Hematopoietic multipotent progenitor cell (in vitro differentiated cells): ENCODE measurements at places on chromosomes 7 and 10.

DNA sequence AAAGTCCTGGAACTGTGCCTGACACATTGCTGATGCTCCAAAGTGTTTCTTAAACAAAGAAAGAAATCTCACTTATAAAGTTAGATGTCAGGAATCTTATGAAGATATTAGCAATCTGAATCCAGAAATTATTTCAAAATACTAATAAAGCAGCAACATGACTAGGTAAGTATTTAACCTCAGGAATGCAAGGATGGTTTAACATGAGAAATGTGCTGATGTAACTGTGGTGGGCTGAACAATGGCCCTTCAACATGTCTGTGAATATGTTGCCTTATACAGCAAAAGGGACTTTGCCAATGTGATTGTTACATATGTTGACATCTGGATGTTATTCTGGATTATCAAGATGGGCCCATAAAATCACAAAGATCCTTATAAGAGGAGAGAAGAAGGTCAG lies 87.1 kb downstream of the TEX36 start:
- DNase-seq, result no peak

GRCh38 chr7:8436965-8437364 lies 3.6 kb downstream of the NXPH1 start:
- DNase-seq, result peak; percentile 35

DNA sequence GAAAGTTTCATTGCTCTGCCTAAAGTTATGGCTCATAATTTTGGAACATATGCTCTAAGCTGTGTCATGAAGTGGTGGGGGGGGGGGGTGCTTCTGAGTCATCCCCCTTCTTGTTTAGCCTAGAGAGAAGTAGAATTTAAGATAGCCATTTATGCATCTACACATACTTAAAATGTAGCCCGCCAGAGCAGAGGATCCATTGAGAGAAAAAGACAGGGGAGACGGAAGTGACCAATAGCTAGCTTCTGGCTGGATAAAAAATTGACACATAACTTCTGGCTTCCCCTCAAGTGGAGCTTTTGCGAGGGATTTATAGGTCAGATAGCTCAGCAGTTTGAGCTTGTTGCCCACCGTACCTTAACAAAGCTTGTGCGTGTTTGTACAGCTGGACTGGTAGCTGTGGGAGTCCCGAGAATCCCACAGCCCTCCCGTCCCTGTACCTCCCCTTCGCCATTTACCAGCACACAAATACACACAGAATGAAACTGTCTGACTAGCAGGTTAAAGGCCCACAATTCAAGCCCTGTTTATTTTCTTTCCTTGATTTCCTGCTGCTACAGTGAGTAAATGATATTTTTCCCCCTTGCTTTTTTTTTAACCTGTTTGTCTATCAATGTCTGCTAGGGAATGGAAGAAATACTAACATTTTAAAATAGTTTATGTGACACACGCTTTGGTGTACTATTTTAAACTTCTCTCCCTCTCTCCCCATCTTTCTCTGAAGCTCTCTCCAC lies 232.6 kb upstream of the FERD3L start:
- DNase-seq, result no peak

- DNase-seq, result no peak
Measured at GRCh38 chr10:125984865-125985495, 88.6 kb downstream of the FANK1 start.

GRCh38 chr7:28389504-28390395 lies 22.6 kb upstream of the CREB5 start:
- DNase-seq, result peak; percentile 3
